ENCODE measurements at places on chromosomes 12 and 14.

- no peak for DNase-seq
Observed at GRCh38 chr14:25626986-25627385, 577.0 kb upstream of the STXBP6 start.

- no peak for DNase-seq
Observed at GRCh38 chr14:69972755-69973154, 93.5 kb downstream of the SMOC1 start.

DNA sequence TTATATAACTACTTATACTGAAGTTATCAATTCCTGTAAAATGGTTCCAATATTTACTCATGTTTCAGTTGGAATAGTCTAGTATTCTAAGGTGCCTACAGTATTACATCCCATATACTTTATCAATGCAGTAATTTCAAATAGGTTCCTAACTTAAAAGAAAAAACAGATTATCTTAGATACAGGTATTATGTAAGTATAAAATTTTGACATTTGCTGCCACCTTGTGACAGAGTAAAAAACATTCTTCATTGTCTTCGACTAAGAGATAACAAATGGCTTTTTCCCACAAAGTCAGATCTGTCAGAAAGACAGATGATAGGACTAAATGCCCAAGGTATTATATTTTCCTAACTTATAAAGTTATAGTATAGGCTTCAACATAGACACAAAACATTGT lies 78.7 kb downstream of the TXNDC16 start:
- DNase-seq, result no peak

GRCh38 chr12:51065530-51065929 lies 17.4 kb downstream of the LETMD1 start:
- no peak for DNase-seq

DNA sequence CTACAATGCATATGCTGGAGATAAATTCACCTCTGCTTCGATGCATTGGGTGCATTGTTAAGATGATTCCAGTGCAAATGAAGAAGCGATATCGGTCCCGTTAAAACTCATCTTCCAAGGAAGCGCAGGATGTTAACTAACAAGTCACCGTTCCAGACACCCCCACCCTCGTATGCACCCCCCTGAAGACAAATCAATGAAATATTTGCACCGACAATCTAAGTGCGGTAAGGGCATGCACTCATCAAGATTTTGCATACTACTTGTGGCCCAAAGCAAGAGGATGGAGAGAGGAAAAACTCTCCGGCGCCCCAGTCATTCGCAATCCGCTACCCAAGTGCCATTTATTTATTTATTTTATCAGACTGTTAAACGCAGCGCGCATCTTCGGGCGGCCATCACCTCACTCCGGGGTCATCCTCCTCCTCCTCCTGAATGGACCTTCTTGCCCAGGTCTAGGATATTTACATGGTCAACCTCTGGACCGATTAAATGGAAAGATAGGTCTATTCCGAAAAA lies 1.2 kb downstream of the NOVA1 start:
- no peak for DNase-seq

- DNase-seq, result no peak
Observed at GRCh38 chr12:61854902-61855301, 405.3 kb upstream of the USP15 start.

- no peak for DNase-seq
Observed at GRCh38 chr12:9351136-9351535, 142.9 kb upstream of the PZP start.

DNA sequence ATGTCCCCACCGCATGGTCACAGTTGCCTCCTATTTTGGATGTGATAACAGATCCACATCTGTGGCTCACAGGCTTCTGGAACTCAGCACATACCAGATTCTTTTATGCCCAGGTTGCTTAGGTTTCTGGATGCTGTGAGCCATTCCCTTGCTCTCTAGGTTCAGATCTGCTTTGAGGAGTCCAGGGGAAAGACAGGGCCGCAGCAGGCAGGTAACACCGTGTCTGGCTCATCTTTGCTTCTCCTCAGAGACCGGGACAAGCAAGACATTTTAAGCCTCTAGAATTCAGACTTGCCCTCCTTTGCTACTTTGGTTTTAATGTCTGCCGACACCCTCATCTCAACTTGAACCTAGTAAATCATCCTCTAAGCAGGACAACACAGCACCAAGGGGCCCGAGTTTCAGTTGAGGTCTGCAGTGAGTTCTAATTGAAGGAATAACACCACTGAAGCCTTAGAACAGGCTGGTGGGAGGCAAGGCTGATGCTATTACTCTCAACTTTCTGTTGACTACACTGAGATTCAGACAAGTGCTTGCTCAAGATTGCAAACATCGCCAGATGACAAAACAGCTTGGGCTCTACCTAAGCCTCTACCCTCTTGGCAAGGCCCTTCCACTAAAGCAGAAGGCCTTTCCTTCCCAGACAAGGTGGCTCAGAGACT lies 55.3 kb downstream of the MDM2 start:
- DNase-seq, result no peak

GRCh38 chr12:23556661-23557060 lies 392.8 kb downstream of the SOX5 start:
- DNase-seq, result no peak

GRCh38 chr14:66619952-66620351 lies 112.0 kb downstream of the GPHN start:
- DNase-seq, result no peak

GRCh38 chr12:100266585-100266834 lies 369 bp downstream of the DEPDC4 start:
- no peak for DNase-seq

DNA sequence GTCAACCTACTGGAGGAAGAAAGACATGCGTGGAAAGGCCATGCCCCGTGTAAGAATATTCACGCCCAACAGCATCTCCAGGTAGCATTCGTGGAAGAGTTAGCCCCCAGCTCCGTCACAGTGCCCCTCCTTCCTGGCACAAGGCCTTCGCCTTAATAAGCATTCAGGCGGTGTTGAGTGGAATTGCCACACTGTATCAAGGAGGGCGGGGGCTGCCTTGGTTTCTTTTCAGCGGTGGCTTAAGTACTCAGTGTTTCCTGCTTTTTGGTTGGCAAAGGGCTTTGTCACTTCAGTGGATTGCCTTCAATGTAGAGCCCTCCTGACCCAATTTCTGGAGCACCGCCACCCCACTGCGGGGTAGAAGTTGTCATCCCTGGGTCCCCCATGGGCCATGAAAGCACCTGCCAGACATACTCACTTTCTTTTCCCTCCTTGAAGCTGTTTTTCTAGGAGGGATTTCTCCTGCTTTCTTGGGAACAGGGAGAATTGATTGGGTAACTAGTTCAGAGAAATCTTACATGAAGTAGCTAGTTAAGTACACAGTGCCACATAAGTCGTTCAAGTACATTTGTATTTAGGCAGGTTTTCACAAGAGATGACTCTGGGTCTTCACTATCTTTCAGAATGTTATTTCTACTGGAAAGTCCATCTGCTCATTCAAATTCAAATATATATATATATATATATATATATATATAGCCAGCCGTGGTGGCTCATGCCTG lies 65.5 kb upstream of the STON2 start:
- DNase-seq, result no peak

GRCh38 chr12:122942637-122943036 lies 23.6 kb downstream of the ABCB9 start:
- no peak for DNase-seq

DNA sequence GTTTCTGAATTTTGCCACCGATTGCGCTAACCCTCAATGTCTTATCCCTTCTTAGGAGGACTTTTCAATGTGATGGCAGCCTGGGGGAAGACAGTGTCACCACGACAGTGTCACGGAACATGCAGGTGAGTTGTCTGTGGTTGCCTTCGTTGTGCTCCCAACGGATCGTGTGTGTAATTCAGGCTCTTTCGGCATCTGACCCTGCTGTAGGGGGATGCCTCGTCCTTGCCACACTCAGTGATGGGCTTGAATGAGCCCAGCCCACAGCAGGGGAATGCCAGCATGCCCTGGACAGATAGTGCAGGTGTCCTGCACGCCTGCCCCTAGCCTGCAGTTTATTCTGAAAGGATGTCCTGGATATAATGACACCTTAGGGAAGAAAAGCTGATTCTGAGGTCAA lies 123.8 kb upstream of the RTL1 start:
- DNase-seq, result no peak

GRCh38 chr14:21097636-21098075 lies 799 bp downstream of the ZNF219 start:
- DNase-seq, result no peak

- DNase-seq, result no peak
Observed at GRCh38 chr12:114751712-114752111, 67.7 kb upstream of the TBX3 start.

DNA sequence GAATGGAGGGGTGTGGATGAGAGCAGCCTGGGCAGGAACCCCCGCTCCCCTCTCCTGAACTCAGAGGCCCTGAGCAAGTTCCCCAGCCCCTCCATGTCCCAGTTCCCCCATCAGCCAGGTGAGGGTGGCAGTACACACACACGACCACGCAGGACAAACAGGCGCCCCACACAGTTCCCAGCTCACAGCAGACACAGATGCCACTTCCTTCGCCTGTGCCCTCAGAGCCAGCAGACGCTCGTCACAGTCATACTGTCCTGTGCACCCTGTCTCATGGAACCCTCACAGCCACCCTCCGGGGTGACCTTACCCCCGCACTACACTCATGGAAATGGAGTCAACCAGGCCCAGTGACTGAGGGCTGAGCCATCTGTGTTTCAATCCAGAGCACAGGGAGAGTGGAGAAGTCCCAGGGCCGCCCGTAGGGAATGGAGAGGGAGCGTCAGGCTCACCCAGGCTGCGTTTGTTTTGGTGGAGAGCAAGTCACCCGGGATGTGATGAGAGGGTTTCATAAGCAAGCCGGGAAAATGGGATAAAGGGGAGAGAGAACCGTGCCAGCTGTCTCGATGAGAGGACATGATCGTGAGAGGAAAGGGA lies 47.5 kb upstream of the DYNC1H1 start:
- DNase-seq, result no peak

GRCh38 chr12:102349079-102349478 lies 131.3 kb downstream of the IGF1 start:
- DNase-seq, result no peak

DNA sequence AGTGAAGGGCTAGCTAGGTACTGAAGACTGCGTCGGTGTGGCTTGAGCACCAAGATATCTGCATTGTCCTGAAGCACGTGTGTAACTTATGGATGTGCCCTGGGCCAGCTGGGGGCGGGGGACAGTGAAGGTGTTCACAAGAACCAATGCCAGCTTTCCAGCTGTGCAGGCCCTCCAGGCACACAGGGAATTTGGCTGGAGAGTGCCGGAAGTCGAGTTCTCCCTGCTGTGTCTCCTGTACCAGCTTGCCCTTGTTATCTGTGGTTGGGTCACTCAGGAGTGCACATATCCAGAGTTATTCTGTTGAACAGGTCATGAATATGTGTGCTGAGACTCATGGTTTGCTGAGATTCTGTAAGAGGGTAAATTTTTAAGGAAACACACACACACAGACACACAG lies 75.9 kb upstream of the CRY1 start:
- no peak for DNase-seq

DNA sequence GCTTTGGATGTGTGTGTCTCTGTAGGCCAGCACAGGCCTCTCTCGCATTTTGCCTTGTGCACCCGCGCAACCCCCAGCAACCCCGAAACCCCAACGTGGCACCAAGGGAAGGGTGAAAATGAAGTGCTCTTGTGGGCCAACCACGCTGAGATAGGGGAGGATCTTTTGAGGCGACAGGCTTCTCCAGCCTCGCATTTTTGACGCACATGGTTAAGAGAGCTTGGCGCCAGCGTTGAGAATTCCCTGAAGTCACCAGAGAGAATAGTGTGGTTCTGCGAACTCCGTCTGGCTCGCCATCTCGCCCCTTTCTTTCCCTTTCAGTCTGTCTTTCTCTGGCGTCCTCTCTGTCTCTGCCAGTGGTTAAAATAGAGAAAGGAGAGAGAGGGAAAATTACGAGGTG lies 1.9 kb upstream of the TBX3 start:
- DNase-seq, result no peak

DNA sequence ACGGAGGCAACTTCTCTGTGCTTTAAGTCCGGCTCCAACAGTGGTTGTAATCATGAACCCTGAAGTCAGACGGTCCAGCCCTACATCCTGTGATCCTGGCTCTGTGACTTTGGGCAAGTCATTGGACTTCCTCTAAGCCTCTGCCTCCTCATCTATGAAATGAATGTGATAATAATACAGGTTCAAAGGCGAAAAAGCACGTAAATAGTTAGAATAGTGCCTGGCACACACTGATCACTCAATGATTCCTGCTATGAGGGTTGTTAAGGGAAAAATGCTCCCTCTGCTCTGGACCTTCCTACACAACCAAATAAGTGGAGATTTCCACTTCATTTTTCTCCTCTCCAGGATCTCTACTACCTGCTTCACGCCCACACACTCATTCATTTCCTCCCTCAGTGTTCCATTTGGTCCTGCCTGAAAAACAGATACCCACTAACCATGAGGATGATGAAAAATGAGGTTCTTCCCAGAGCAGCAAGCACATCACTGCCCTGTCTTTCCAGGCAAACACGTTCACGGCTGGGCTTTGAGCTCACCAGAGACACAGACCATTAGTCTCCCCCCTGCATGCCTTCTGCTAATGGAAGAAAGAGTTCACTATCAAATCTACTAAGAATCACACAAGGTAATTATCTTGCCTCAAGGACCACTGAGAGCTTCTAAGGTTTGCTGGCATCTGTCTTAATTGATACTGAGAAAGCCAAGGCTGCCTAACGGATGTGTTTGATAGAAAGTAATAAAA lies 13.2 kb downstream of the NUAK1 start:
- no peak for DNase-seq

GRCh38 chr14:55721353-55721752 lies 141.3 kb downstream of the KTN1 start:
- peak; percentile 74 for DNase-seq

GRCh38 chr12:54159589-54159988 lies 29.2 kb downstream of the SMUG1 start:
- no peak for DNase-seq

- DNase-seq, result peak; percentile 23
Observed at GRCh38 chr12:131850856-131851559, 22.8 kb downstream of the MMP17 start.

DNA sequence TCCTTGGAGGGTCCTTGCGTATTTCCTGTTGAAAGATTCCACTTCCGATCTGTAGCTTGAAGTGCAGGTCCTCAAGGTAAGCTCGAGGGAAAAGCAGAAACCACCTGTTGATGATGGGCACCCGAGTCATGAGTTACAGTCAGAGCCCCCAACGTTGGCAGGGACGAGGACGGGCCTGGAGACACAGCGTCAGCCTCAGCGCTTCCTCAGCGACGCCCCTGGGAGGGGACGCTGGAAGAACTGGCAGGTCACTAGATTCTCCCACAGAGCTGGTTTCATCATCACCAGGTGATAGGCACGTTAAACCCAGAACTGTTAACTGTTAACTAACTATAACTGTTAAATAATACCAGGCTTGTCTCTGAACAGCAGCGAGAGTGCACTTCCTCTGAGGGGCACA lies 101.8 kb downstream of the TNFAIP2 start:
- DNase-seq, result no peak

GRCh38 chr14:89315493-89316470 lies 101.3 kb downstream of the FOXN3 start:
- no peak for DNase-seq

GRCh38 chr14:83559721-83560120 lies 1970.2 kb upstream of the FLRT2 start:
- DNase-seq, result no peak

- no peak for DNase-seq
Observed at GRCh38 chr12:113161415-113162016, 12.0 kb downstream of the CFAP73 start.

- no peak for DNase-seq
Observed at GRCh38 chr14:103385929-103386712, 906 bp downstream of the MARK3 start.
